Stimulated activated CD8-positive, alpha-beta memory T cell treated with anti-CD3 and anti-CD28 coated beads, Interleukin-15, amount 100 ng/mL, for 48 hours (primary cell): ENCODE measurements at places on chromosomes 1 and 21.

DNA sequence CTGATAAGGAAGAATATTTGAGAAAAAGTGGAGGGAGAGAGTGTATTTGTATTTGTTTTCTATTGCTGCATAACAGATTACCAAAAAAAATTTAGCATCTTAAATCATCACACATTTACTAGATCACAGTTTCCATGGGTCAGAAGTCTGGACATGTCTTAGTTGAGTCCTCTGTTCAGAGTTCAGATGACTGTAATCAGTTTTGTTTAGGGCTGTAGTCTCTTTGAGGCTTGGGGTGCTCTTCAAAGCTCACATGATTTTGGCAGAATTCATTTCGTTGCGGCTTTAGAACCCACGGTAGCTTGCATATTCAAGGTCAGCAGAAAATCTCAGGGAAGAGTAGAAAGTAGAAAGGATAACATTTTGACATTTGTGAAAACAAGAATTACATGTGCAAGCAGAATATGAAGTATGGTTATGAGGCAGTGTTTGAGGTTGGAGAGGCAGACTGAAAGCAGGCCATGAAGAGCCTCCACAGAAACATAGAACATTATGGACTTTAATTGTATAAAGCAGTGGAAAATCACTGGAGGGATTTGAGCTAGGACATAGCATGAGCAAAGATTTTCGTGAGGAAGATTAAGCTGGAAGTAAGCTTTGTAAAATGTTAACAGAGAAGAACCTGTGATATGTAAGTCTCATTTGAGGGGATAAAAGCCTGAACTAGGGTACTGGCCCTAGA, 110.6 kb upstream of the GPR52 start:
- DNase-seq = no peak

- no peak for DNase-seq
Observed at GRCh38 chr21:29453511-29453910, 154.8 kb downstream of the BACH1 start.

DNA sequence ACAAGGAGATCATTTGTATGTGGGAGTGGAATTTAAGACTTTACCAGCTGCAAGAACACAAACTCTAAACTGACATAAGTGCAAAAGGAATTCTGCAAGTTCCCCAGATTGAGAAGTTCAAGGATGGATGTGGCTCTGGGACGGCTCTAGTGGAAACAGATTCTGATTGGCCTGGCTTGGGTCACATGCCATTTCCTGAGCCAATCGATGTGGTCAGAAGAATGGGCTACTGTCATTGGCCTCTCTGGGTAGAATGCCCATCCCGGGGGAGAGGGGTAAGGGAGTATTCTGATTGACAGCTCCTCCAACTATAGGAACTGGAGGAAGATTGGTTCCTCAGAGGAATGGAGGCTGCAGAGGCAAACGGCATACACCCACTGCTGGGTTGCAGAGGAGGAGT, 6.0 kb upstream of the IFNLR1 start:
- DNase-seq = no peak

GRCh38 chr1:208709981-208710380, 465.8 kb upstream of the PLXNA2 start:
- DNase-seq = no peak

- DNase-seq = no peak
Observed at GRCh38 chr21:14886001-14886400, 178.8 kb downstream of the NRIP1 start.

DNA sequence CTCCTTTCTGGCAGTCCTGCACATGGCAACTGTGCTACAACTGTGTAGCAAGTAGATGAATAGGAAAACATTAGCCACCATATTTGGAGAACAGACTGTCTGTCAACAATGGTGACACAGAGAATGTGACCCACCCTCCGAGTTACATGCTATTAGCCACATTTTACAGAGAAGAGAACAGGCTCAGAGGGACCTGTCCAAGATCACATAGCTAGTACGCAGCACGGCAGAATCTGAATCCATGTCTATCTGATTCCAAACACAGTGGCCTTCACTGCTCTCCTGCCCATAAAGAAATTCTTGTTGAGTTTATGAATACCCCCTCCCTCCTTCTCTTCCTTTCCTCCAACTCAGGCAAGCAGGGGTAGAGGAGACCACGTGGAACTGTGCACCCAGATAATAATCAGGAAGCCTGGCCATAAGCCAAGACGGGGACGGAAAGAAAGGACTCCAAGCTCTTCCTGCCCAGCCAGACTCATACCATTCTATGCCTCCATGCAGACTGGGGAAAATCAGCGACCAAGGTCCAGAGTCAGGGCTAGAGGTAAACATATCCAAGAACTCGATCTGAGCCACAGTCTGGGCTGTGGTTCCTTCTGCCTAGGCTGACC, 78.8 kb downstream of the TRABD2B start:
- no peak for DNase-seq

DNA sequence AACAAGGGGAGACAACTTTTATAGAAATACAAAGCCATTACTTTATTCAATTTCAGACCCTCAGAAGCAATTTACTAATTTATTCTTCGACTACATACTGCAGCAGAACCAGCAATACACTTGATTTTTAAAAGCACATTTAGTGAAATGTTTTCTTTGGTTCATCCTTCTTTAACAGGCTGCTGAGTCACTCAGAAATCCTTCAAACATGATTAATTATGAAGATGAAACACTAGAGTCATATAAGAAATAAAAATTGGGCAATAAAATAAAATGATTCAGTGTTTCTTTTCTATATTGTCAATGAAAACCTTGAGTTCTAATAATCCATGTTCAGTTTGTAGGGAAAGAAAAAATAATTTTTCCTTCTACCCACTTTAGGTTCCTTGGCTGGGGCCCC, 47.0 kb downstream of the CHML start:
- DNase-seq = no peak

- DNase-seq = no peak
Observed at GRCh38 chr1:219687779-219688178, 74.9 kb upstream of the ZC3H11B start.

GRCh38 chr1:26535201-26535600, 5.6 kb downstream of the RPS6KA1 start:
- no peak for DNase-seq

DNA sequence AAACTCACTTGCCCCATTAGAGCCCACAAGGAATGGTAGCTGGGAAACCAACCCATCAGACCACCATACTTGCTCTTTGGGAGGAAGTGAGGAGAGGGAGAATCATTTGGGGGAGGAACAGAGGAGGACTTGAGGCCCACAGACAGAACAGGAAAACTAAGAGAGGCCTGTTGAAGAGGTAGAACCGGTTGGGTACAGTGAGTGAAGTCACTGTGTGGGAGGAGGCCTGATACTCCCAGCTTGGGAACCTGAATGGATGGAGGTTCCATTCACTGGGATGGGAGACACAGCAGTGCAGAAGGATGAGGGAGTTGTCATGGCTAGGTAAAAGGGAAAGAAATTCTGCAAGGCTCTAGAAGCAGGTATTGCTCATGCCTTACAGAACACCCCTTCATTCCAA, 63.4 kb upstream of the PSEN2 start:
- DNase-seq = no peak

GRCh38 chr1:29550119-29550841, 314.0 kb downstream of the PTPRU start:
- DNase-seq = no peak

GRCh38 chr1:173870252-173871075, 2.3 kb downstream of the ZBTB37 start:
- no peak for DNase-seq

GRCh38 chr1:58941471-58942289, 157.8 kb upstream of the JUN start:
- DNase-seq = no peak

GRCh38 chr1:110234691-110235090, 24.6 kb downstream of the KCNC4 start:
- no peak for DNase-seq

DNA sequence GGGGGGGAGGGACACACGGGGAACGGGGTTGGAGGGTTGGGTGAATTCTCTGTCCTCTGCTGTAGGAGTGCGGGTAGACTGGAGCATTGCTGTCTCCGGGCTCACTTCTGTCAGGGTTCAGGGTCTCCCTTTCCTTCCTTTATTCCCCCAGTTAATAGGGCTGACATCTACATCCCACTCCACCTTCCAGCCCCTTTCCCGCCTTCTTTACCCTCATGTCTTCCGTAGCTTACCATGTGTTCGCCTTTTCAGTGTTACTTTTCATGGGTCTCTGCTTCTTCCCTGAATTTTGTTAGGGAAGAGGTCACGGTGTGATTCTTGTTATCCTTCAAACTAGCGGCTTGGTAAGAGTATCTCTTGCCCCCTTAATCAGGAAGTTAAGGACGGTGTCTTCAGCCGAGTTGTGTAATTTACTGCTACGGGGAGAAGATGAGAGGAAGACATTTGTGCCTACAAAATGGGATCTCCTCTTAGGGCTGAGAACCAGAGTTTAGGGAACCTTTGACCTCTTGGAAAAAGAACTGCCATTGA, 917 bp downstream of the RAP1A start:
- DNase-seq = no peak

DNA sequence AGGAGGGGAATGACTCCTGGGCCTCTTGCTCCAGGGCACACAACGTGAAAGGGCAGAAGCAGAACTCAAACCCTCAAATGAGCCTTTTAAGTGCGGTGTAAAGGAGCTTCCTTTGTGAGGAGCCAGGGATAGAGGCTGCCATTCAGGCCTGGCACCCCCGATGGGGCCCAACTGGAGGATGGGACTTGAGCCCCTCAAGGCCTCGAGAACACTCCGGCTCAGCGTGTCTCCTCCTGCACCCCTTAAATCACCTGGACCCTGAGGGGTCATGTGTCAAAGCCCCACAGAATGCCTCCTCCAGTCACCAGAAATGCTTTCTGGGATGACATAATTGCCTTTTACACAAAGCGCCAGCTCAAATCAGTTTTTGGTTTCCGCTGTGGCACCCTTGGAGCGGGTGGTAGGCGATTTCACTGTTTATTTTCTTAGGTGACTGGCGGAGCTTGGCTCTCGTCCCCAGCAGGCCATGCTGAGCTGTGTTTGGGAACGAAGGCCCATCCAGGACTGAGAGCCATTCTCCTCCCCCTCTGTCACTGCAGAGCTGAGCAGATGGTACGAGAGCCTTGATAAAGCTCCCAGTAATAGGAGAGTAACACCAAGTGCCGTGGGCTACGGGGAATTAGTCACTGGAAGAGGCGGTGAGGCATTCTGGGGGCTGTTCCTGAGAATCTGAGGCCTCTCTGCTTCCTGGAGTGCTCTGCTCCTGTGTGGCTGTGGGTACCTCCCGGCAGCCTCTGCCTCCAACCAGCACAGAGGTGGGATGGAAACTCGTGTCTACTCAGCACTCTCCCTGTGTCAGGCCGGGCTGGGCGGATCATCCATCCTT, 163.0 kb downstream of the GRIK3 start:
- DNase-seq = no peak

- no peak for DNase-seq
Observed at GRCh38 chr21:35503671-35504070, 454.6 kb upstream of the RUNX1 start.

- DNase-seq = no peak
Observed at GRCh38 chr1:213049232-213049631, 1.8 kb upstream of the RPS6KC1 start.

DNA sequence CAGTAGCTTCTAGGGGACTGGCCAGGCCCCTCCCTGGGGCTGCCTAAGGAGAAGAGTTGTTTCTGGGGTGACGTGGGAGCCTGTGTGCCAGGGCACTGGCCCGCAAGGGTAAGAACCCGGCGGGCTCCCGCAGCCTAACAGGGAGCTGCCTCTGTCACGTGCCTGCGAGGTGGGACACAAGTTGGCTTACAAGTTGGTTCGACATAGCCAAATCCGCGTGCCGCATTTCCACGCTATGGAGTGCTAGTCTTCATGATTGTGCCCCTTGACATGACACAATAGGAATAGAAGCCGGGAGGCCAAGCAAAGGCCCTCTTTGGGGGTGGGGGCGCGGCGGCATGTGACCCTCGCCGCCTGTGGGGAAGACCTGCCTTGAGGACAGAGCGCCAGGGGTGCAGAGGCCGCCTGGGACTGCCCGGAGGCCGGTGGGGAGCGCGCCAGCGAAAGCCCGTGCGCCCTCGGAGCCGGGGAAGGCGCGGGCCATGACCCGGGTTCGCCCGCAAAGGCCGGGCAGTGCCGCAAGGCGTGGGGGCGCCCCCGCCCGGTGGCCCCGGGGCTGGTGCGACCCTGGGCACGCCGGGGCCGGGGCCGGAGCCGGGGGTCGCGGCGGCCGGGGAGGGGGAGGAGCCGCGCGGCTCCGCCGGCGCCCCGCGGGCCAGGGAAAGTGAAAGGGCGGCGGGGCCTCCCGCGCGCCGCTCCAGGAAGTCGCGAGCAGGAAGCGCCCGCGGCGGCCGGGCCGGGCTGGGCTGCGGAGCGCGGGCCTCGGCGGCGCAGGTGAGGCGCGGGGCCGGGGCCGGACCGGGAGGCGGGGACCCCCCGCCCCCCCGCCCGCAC, at the start of gene SLC37A1:
Gene SLC37A1 (plus strand): TSS at position 702 of the 834 bp plus-strand sequence. CDS start 4,603 bp downstream, outside the sequence.
- no peak for DNase-seq

- no peak for DNase-seq
Observed at GRCh38 chr1:109712321-109712864, 342 bp downstream of the GSTM5 start.

DNA sequence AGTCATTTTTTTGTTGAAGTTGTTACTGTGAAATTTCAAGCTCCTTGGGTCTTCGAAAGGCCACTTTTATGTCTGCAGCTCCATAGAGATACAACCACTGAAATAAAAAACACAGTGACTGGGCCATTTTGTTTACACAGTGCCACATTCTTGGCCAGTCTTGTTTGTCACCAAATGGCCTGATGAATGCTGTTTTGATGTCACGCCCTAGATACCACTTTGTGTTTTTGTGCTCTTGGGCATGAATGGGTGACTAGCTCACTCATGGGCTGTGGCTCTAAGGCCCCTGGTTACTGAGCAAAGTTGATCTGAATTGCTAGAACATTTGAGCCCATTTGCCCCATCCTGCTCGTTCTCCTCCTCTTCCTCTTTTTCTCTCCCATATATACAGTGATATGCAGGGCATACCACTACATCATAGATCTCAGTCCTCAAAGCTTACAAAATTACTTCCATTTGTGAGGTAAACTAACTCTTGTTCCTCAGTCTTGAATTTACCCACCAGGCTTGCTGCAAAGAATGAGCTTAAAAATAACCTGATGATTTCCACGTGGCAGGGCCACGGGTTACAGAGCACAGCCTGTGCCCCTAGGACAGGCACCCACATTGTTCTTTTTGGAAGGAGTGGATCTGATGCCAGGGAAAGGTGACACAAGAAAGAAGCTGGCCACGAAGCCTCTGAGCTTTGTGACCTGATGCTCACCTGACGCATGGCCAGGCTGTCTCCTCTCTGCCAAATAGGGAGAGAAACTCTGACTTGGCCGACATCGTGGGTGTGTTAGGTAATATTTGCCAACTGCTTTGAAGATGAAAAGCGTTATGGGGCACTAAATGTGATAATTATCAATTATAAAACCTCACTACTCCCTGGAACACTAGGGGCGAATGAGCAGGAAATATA, 92.4 kb downstream of the RUNX1 start:
- DNase-seq = no peak

- DNase-seq = no peak
Observed at GRCh38 chr21:45351526-45352275, 53.3 kb upstream of the COL18A1 start.

DNA sequence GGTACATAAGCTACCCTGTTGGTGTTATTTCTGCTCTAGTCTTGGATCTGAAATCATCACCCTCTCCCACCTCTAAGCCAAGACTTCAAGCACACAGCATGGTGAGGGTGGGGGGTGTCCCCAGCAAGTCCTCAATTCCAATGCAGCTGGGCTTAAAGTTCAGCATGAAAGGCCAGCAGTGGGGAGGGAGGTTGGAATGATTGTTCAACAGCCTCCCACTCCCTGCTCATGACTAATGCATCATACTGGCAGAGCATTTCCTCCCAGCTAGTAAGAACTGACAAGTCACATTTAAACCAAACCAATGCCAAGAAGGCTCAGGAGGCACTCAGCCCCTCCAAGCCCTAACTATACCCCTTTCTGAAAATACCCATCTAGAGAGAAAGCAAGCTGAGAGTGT, 50.1 kb downstream of the TIAM1 start:
- DNase-seq = peak; percentile 46

- peak; percentile 47 for DNase-seq
Observed at GRCh38 chr1:24199291-24199900, 12.3 kb upstream of the IFNLR1 start.
